ENCODE measurements at places on chromosomes 11 and 22. TPM values are rescaled to one million over a fixed set of nuclear protein-coding genes. Genes with fewer than 3 reads are reported as not detected.

Gene SYCE3
- 0.34 TPM for total RNA-seq

Gene FGF19
- total RNA-seq: 0.08 TPM

Gene TECTA
- 0.04 TPM for total RNA-seq

Gene SLC22A6
- total RNA-seq: not detected
